T-helper 17 cell (primary cell): ENCODE measurements at places on chromosomes 7 and 10. TPM values are rescaled to one million over a fixed set of nuclear protein-coding genes. Genes with fewer than 3 reads are reported as not detected.

DNA sequence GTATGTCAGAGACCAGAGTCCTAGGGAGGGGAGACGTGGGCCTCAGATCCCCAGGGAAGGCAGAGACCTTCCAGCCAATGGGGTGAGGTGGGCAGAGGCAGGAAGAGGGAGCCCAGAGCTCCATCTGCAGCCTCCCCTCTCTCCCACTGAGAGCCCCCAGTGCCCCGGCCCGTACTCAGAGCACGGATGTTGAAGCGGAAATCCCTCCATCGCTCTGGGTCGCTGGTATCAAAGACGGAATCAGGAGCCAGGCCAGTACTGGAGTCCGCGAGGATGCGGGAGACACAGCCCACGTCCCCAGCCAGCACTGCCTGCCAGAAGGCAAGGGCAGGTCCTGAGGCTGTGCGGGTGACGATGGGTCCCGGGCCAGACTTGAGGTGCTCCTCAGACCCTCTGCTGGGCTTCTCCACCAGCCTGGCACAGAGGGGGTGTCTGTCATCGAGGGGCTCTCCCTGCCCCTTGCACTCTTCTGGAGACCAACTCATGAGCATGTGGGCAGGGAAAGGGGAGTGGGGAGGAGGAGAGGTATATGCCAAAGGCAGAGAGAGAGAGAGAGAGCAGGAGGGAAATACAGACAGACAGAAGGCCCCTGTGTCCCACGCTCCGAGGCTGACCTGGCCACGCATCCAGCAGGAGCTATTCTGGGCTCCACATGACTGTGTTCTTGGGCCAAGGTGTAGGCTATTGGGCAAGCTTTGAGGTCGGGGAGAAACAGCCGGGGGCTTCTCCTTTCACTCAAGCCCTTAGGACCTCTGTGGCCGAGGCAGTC lies at the start of gene ASB10:
TSS of gene ASB10 (minus strand) at position 611 of the 769 bp plus-strand sequence. CDS start at position 491, 120 bp downstream.
- DNase-seq = no peak

GRCh38 chr10:73110345-73110849 lies at the start of gene NUDT13:
Gene NUDT13 (plus strand): TSS chr10:73110455. CDS start chr10:73114366, 3,911 bp downstream.
- DNase-seq = peak; percentile 34

- no peak for DNase-seq
Measured at GRCh38 chr10:22086730-22087401, 83.3 kb upstream of the DNAJC1 start.

DNA sequence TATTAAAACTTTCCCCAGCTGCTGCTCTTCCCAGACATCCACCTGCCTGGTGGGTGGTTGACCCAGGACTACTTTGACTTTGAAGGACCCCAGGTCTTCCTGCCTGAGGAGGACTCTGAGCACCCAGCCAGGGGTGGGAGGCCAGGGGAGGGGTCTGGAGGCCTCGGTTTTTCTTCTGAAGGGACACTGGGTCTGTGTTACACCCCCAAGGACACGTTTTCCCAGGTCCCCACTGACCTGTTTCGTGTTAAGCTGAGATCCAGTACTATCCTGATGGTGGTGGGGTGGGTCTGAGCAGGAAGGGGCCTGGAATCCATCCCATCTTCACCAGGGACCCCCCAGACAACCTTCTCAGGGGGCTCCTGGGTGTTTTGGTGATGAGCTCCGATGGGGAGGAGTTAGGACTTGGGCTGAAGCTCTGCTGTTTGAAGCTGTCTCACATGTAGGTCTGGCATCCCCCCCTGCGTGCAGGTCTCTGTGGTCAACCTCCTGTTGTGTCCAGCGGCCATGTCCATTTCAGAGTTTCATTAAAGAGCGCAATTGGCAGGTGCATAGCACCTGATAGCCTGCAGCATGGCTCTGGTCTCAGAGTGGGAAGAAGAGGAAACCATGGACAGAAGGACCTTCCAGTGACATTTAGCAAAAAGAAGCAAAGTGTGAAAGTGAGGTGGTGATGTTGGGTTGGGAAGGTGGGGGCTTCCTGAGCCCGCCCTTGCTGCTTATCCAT lies 3.5 kb downstream of the JAKMIP3 start:
- DNase-seq = no peak

Gene MACROH2A2
- total RNA-seq = 4.9 TPM

Gene IMMP2L
- 17.9 TPM for total RNA-seq
